Fibroblast of villous mesenchyme (primary cell): ENCODE measurements at places on chromosomes 3 and 15.

GRCh38 chr15:101505610-101506337, 16.3 kb upstream of the PCSK6 start:
- no peak for DNase-seq

DNA sequence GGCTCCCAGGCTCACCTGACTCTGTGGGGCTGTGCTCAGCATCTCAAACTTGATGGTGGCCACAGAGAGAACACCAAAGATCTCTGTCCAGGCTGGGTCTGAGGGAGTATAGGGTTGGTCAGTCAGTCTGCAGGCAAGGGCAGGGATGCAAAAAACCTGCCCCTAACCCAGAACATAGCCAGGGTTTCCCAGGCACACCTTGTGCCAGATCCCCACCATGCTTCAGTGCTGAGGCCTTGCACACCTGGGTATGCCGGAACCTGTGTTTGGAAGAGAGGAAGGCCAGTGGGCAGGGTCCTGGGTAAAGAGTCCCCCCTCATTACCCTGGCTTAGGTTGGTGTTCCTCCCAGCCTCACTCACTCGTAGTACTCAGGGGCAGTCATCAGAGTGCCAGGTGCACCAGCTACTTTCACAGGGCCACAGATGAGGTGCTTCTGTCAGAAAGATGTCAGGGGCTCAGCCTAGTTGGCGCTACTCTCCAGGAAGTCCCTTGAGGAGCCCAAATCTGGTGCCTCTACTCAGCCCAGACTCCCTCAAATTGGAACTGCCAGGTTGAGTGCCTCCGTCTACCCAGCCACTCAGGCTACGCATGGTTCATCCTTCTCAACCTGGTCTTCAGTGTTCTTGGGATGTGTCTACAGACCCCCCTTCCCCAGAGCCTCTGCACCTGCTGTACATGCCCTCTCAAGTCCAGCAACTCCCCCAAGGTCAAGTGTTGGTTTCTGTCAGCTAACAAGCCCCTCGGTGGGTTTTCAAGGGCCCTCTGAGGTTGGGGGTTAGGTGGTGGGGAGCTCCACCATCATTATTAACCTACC, 1.8 kb downstream of the DALRD3 start:
- DNase-seq = no peak

- peak; percentile 90 for DNase-seq
Measured at GRCh38 chr3:23580096-23580713, 225.6 kb upstream of the UBE2E1 start.

DNA sequence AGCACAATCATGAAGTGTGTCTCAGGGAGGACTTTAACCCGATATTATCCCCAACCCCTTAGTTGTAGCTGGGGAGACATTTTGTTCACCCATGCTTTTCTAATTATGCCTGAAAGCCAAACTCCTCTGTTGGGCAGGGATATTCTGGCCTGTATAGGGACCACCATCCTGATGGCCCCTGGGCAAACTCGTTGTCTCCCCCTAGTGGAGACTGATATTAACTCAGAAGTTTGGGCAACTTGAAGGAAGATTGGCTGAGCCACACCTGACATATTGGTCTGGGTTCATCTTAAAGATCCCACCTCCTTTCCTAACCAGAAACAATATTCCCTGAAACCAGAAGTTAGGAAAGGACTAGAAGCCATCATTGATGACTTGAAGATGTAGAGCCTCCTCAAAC, 42.3 kb downstream of the TM4SF18 start:
- DNase-seq = no peak

GRCh38 chr3:37973246-37974054, 17.1 kb upstream of the VILL start:
- no peak for DNase-seq

DNA sequence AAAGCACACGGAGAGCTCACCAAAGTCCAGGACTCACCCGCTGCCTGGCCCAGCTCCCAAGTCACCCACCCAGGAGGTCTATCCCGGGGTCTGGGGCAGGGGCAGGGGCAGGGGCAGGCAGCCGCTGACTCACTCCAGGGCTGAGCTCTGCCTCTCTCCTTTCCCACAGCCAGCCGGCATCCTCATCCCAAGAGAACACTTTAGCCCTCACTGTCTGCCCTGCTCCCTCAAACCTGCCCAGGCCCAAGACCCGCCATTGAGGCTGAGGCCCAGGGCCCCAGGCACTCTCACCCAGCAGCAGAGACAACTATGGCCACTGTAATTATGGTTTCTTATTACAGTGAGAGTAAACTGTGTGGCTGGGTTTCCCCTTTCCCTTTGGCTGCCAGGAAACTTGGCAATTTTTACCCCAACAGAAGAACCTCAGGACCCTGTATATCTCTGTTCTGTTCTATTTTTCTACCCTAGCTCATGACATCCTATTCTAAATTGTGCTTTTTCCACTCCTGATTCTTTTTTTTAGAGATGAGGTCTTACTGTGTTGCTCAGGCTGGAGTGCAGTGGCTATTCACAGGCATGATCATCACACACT, 53.0 kb downstream of the IQSEC1 start:
- no peak for DNase-seq

- DNase-seq = no peak
Measured at GRCh38 chr3:144237351-144237750, 265.7 kb downstream of the DIPK2A start.

- DNase-seq = no peak
Measured at GRCh38 chr15:98654790-98655360, 6.5 kb downstream of the IGF1R start.

DNA sequence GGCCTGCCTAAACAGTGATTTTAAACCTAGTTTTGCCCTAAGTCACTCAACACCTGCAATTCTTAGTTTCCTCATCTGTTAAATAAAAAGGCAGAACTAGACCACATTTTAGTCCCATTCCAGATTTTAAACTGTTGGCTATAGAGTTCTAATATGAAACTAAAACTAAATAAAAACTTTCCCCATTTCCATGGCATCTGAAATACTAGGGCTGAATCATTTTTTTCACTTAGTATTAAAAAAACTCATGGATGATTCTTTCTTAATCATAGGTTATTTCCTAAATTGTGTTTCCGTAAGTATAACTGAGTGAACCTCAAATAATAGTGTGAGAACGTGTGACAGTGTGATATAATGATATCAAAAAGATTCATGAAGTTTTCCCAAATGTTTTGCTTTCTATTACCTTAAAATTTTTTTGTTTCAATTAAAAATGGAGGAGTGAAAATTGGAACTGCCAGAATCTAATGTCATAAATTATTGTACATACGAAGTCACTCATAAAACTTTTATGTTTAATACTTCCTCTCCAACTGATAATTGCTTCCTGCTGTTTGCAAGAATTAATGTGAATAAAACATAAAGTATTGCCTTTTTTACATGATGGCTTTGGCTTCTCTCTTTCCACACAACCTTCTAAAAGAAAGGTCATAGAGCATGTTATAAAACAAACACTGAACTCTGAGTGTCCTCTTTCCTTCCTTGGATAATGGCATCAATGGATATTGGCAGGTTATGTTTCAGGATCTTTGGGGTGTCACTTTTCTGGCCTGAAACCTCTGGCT, 315.1 kb upstream of the MME start:
- no peak for DNase-seq
